Right atrium auricular region (tissue), 2 donors: ENCODE measurements at places on chromosomes 6 and 20.
A peak's percentile ranks its signal among the peaks of the same experiment; 100 is the strongest.

DNA sequence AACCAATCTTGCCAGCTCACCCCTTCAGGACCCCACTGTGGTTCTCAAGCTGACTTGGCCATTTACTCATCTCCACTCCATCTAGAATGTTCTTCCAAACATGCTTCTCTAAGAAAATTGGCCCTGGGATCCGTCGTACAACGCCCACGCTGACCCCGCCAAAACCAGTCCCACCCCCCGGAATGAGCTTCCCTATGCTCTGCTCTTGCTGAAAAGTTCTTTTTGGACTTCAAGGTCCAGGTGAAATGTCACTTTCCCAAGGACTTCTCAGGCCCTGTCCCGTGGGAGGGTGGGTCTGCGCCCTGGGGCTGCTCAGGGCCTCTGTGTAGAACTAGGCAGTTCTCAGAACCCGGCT lies 9.9 kb downstream of the NOL4L start:
- no peak for DNase-seq

GRCh38 chr6:47168180-47168579 lies 126.0 kb upstream of the ADGRF1 start:
- DNase-seq, result peak; percentile 76

GRCh38 chr20:38290829-38291814 lies 12.8 kb upstream of the BPI start:
- peak; percentile 75 for DNase-seq

- DNase-seq, result no peak
These were observed 293.0 kb upstream of the CNR1 start for GRCh38 chr6:88459189-88459588.

- no peak for DNase-seq
These were observed 137.0 kb downstream of the SLC23A2 start for GRCh38 chr20:4864311-4864752.

GRCh38 chr20:46132705-46133120 lies 14.6 kb downstream of the CD40 start:
- peak; percentile 66 for DNase-seq

DNA sequence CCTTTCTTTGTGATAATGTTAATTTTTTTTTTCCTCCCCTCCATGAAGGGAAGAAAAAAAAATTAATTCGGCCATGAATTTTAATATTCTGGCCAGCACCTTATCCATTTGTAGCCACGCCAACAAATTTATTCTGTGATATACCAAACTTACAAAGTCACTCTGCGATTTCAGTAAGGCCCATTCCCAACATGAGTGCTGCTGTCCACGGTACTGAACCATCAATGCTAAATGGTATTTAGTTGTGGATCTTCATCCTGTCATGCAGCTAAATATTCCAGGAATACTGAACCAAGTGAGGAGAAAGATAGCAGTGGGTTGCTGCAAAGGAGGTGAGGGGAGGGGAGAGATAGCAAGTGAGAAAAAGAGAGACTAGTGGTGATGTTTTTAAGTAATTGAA lies 19.5 kb upstream of the RSPH4A start:
- DNase-seq, result no peak

- DNase-seq, result no peak
These were observed 58.1 kb downstream of the AKAP12 start for GRCh38 chr6:151297886-151298285.

- no peak for DNase-seq
These were observed 141.5 kb upstream of the PDE10A start for GRCh38 chr6:165804331-165805066.

- no peak for DNase-seq
These were observed 40.1 kb downstream of the CDKAL1 start for GRCh38 chr6:20574355-20574754.

GRCh38 chr6:137845460-137845859 lies 21.6 kb upstream of the TNFAIP3 start:
- no peak for DNase-seq

GRCh38 chr6:121539439-121539838 lies 104.0 kb downstream of the GJA1 start:
- DNase-seq, result no peak

GRCh38 chr6:157840776-157841175 lies 17.7 kb downstream of the SNX9 start:
- DNase-seq, result no peak

DNA sequence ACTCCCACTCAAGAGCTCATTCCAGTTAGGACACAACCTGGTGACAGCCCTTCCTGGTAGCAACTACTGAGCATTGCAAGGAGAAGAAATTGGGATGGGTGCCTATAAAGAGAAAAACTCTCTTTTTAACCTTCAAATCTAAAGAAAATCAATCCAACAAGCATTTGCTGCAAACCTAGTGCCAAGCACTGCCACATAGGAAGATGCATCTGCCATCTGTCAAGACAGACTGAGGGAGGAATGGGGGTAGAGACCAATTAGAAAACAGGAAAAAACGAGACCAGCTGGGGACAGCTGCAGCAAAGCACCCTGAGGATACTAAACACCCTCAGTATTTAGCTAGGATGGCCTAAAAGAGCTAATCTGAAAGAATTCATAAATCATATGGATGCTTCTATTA lies 27.9 kb downstream of the HLA-DMB start:
- DNase-seq, result no peak
